Naive B cell (primary cell): ENCODE measurements at places on chromosomes 3 and 15. TPM values are rescaled to one million over a fixed set of nuclear protein-coding genes. Genes with fewer than 3 reads are reported as not detected.

Gene IFT80
- 5.3 TPM for polyA plus RNA-seq

Gene LRRK1
- polyA plus RNA-seq: 5.2 TPM

Gene ABTB1
- 88.4 TPM for polyA plus RNA-seq

DNA sequence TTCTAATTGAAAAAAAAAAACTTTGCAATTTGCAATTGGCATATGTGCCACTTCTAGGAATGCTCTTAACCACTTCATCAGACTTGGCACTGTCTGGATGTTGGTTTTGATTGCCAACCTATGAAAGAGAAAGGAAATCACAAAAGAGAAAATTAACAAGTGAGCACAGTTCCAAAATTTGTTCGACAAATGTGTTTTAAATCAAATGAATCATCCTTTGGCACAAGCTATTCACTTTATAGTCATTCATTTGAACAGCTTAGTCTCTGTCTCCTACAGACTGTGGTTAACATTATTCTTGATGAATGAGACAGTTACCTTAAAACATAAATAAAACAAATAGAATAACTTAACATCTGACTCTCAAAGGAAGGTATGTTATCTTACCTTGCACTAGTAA is 265.0 kb downstream of the EPHA3 start:
- DNase-seq: no peak

- no peak for DNase-seq
Measured at GRCh38 chr3:114794894-114795630, 352.0 kb downstream of the ZBTB20 start.
